ENCODE measurements at places on chromosomes 12 and 14.
A peak's percentile ranks its signal among the peaks of the same experiment; 100 is the strongest.

DNA sequence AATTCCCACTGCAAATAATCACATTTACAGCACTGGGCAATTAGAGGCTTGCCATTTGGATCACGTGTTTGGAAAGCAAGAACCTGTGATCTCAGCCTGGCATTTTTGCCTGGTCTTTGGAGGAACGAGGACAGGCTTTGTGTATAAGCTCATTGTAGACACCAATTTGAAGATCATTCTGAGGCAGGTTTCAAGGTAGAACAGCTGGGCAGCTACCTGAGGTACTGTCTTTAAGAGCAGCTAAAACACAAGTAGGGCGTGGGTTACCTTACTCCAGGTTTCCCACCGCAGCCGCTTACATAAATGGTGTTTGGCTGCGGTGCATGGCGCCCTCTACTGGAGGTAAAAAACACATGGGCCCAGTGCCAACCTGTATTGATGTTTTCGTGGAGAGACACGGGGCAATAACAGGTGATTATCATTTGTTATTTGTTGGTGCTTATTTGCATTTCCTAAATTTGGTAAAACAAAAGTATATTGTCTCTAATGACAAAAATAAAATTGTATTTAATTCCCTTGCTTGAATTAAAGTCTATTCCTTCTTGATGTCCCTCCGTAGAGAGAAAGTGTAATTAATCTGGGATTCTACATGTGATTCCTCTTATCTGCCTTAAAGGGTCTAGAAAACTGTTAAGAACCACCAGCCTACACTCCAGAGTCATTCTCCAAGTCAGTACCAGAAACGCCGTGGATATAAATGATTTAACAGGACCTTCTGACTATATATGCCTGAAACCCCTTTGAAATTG, 69.7 kb downstream of the SVOP start:
- DNase-seq, result peak; percentile 8

DNA sequence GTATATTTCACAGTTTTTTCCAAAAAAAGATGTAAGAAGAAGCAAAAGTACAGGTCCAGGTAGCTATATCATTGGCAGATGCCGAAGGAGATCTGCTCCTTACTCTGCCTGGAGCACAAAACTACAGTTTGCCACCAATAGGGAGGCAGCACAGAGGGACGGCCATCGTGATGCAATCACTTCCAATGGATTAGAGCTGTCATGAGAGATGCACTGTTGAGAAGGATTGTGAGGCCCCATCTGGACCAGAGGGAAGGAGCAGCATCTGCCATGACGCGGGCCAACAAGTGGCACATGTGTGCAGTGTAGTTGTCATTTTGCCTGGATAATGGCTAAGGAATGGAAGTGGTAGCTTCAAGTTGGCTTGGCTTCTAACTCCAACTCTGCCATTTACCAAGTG, 318.8 kb upstream of the FKBP4 start:
- no peak for DNase-seq

- no peak for DNase-seq
Observed at GRCh38 chr12:32695787-32696186, 16.7 kb downstream of the DNM1L start.

GRCh38 chr12:10121278-10121677, 8.7 kb downstream of the CLEC7A start:
- no peak for DNase-seq

- DNase-seq, result no peak
Observed at GRCh38 chr12:11747969-11748368, 98.5 kb downstream of the ETV6 start.

DNA sequence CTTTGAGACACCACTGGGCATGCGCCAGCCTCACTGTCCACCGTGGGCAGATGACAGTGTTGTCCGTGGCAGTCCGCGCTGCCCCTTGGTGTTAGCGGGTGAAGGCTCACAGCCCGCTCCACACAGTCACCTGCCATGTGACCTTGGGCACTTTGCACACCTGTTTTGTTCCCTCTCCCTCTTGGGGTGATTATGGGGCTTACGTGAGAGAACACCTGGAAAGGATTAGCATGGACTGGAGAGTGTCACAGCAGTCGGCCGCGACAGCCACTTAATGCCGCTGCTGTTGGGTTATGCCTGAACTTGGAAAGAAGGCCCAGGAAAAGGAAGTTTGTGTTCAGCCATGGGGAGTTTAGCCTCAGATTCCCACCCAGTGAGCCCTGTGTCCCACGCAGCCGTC, 94.2 kb downstream of the DDX51 start:
- no peak for DNase-seq

- DNase-seq, result no peak
Observed at GRCh38 chr14:22380571-22381407, 208.2 kb downstream of the DAD1 start.

DNA sequence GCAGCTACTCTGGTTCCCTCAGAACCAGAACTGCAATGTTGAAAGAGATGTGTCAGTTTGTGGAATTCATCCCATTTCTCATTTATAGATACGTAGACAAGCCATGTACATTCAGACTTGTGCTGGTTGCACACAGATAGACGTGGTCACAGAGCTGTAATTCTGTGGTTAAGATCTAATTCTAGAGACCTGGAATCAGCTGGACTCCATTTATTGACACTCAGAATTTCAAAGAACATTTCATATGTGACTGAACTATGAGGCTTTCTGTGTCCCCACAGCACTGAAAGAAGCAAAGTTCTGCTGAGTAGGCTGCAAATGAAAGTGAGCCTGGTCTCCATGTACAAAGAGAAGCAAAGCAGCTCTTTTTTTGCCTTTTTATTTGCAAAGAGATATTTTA, 220.2 kb upstream of the NAV3 start:
- no peak for DNase-seq

GRCh38 chr12:106131676-106132075, 7.1 kb downstream of the NUAK1 start:
- no peak for DNase-seq

GRCh38 chr12:57896434-57897201, 44.7 kb upstream of the ATP23 start:
- DNase-seq, result no peak

DNA sequence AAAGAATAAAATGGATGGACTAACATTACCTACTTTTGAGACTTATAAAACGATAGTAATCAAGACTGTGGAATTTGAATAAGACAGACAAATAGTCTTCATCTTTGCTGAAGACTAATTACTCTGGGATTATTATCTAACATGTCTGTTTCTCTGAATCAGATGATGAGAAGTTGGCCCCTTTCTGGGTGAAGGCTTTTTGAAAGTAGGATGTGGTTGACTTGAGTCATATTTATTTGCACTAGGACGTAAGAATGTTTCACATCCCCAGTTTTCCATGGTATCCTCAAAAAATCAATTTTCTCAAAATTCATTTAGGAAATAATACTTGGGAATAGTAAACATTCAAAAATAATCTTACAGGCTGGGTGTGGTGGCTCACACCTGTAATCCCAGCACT, 31.8 kb downstream of the PKP2 start:
- no peak for DNase-seq

- peak; percentile 81 for DNase-seq
Observed at GRCh38 chr12:124543590-124544310, 23.7 kb downstream of the NCOR2 start.

DNA sequence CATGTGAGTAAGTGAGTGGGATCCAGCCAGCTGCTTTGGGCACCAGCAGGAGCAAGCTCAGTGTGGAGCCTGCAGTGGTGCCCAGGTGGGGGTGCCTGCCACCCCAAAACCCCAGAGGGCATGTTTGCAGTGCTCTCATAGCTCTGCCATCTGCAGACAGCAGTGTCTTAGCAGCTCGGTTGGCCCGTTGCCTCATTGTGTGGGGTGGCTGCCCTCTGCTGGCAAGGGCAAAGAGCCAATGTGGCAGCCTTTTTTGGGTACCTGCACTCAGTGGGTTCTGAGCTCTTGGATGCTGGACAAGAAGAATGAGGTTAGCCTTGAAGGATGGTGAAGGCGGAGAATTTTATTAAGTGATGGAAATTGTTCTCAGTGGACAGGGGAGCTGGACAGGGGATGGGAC, 52.3 kb downstream of the NEUROD4 start:
- no peak for DNase-seq

GRCh38 chr12:71109834-71110233, 48.0 kb downstream of the TSPAN8 start:
- DNase-seq, result no peak

- DNase-seq, result no peak
Observed at GRCh38 chr14:81205639-81206038, 15.1 kb downstream of the GTF2A1 start.

DNA sequence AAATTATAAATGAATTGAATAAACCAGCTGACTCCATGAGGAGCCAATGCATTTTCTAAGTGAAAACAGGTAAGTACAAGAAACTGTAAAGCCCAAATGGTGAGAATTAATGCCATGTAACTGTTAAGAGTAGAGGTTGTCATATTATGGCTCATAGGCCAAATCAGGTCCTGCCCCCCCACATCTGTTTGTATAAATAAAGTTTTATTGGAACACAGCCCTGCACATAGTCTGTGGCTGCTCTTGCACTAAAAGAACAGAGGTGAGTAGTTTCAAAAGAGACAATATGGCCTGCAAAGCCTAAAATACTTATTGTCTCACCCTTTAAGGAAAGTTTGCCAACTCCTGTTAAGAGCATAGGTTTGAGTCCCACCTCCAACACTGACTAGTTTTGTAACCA, 140.5 kb upstream of the SRRM4 start:
- DNase-seq, result no peak

DNA sequence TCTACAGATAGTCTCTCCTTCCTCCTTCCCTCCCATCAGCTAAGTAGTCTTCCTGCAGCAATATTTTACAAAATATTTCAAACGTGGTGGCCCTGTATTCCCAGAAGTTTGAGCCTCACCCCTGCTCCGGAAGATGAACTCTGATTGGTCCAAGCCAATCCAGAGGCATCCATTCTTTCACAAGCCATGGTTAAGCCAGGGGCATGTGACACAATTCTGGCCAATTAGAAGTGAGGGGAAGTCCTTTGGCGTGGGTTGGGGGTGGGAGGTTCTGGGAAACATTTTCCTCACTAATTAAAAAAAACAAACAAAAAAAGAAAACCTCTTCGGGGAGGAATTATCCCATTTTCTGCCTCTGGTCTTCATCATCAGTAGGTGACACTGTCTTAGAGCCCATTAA, 69.4 kb upstream of the GSC start:
- no peak for DNase-seq

DNA sequence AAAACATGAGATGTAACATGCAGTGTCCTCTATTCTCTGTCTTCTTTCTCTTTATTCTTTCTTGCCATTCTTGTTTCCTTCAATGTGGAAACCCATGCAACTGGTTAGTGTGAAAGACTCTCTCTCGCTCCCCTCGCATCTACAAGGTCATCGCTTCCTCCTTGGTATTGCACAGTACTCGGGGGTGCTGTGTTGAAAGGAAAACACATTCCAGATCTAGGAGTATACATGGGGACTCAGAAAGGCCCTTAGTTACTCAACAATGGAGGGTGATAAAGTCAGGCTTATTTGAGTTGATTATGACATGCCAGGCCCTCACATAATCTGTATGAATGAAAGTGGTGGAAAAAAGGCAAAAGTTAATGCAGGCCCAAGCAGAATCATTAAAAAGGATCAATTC, 75.5 kb upstream of the OVCH1 start:
- no peak for DNase-seq

Data from RCC 7860 (cell line).